Stimulated activated CD4-positive, alpha-beta T cell treated with anti-CD3 and anti-CD28 coated beads, Interleukin-1b, Interleukin-23, amount 100 ng/mL, for 1 hour (primary cell): ENCODE measurements at places on chromosomes 13 and 19.

DNA sequence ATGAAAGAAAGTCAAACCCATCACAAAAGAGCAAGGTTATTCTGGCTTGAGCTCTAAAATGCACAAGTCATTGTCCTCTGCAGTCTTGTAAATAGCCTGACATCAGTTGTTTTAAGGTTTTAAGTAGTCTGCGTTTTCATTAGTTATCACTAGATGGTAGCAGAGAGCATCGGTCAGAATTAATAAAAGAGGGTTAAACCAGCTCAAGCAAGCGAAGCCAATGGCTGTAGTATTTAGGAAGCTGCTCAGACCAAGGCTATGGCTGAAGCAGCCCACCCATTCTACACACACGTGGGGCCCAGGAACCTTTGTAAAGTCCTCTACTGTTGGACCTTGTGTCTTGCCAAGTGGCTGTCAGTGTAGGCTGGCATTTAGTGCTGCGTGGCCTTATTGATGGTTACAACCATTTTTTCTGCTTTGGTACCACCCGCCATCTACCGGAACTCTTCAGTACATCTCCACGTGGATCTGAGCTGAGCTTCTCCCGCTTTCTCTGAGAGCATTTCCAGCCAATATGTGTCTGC, 13.3 kb upstream of the ZNF57 start:
- no peak for DNase-seq

- no peak for DNase-seq
These were observed 185.3 kb downstream of the KCNRG start for GRCh38 chr13:50200569-50200968.

DNA sequence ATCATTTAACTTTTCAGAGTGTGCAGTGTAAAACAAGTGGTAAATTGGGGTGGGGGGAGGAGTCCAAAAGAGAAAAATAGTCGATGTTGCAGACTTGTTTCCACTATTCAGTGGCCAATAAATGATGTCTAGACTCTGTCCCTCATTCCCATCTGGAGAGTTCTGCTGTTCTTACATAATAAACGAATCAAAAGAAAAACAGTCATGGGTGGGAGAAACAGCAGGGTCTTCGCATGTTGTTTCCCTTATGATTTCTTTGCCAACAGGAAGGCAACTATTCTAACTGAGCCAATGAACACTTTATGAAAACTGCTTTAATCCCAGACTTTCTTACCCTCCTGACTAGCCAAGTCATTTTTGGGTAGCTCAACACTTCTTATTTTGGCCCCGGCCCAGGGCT, 615.5 kb downstream of the FGF9 start:
- no peak for DNase-seq

- no peak for DNase-seq
These were observed 134.1 kb downstream of the LACC1 start for GRCh38 chr13:44013758-44014291.

GRCh38 chr19:54464630-54465425, 1.2 kb upstream of the LENG9 start:
- DNase-seq, result peak; percentile 47

DNA sequence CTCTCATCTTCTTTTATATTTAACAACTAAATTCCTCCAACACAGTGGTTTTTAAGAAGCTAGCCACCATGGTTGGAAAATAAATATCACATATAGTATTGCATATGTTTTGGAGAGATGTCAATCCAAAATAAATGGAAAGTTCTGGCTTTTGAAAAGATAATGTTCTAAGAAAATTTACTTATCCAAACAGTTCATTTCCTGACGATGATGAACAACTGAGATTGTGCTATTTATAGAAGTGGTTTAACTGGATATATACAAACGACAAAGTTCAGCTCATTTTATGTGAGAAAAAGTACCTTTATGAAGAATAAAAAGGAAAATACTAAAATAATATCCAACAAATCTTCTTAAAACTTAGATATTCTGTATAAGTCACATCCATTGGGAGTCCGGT, 174.7 kb downstream of the MZT1 start:
- DNase-seq, result no peak

- DNase-seq, result no peak
These were observed 1599.6 kb downstream of the SLITRK5 start for GRCh38 chr13:89270736-89271135.

DNA sequence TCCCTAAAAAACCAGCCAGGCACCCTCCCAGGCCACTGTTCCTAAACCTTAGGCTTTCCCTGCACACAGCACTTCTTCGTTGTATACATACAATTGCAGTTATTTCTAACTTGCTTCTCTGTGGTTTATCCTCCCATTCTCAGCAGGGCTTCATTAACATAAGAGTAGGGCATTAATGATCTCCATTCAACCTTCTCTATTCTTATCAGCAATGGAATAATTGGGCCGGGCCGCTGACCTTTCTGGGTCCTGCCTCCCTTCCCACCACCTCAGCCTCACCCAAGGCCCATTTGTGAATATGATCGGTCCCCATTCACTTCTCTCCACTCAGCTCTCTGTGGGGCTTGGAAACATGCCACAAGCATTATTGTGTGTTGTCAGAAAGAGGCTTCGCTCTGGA, 184.2 kb downstream of the SUCLA2 start:
- no peak for DNase-seq

GRCh38 chr13:30932481-30933353, at the start of gene TEX26:
Gene TEX26 (plus strand): TSS chr13:30932656. CDS start chr13:30932716, 60 bp downstream.
- no peak for DNase-seq

DNA sequence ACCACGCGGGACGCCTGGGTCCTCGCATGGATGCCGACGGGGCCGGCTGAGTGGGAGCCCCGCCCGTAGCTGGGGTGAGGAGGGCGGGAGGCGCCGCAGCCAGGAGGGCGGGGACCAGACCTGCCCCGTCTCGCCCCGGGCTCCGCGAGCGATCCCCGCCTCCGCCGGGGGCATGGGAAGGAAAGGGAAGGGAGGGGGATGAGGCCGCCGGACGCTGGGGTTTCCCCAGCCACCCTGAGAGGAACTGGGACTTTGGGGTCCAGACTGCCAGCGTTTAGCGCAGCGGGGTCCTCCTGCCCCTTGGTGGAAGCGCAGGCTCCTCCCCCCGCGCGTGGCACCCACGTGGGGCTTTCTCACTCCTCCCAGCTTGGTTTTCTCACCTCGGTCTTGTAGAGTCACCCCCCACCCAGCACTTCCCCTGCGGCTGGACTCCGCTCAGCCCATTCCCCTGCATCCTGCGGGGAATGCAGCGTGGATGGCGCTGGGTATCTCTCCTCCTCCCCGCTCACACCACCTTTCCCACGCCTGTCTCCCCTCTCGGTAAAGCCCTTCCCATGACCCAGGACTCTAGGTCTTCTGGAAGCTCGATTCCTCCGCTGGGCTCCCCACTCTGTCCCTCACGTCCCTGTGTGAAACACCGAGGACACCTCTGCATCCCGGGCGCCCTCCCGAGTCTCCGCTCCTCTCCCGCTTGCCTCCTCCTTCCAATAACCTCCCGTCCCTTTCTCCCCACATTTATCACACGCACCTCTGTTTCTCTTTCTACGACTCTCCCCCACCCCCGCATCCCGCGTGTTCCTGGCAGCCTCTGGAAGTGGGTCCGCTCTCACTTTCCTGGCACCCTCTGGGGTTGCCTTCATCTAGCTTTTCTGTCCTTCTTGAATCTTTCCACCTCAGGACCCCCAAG, 2.1 kb downstream of the TGFB1 start:
- DNase-seq, result peak; percentile 65

GRCh38 chr19:1811942-1812425, at the start of gene ATP8B3:
Gene ATP8B3 (minus strand): TSS chr19:1812276. CDS start chr19:1811736, 540 bp downstream.
- DNase-seq, result peak; percentile 52

GRCh38 chr19:4057931-4058692, 8.6 kb downstream of the ZBTB7A start:
- DNase-seq, result no peak

GRCh38 chr19:51430221-51430620, 12.8 kb upstream of the SIGLEC10 start:
- DNase-seq, result no peak

- no peak for DNase-seq
These were observed 1.8 kb upstream of the SYNE4 start for GRCh38 chr19:36010402-36010801.

- DNase-seq, result no peak
These were observed 111.6 kb downstream of the RGCC start for GRCh38 chr13:41568972-41569351.

DNA sequence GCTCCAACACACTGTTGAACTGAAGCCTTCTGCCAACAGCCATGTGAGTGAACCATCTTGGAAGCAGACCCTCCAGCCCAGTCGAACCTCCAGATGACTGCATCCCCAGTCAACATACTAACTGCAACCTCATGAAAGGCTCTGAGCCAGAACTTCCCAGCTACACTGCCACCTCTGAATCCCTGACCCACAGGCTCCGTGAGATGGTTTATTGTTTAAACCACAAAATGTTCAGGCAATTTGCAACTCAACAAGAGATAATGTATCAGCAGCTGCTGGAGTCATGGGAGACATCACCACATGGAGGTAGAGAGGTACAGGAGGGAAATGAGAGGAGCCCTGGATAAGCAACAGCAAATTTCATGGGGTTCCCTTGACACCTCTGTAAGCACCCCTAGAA, 266.4 kb upstream of the NBEA start:
- no peak for DNase-seq

DNA sequence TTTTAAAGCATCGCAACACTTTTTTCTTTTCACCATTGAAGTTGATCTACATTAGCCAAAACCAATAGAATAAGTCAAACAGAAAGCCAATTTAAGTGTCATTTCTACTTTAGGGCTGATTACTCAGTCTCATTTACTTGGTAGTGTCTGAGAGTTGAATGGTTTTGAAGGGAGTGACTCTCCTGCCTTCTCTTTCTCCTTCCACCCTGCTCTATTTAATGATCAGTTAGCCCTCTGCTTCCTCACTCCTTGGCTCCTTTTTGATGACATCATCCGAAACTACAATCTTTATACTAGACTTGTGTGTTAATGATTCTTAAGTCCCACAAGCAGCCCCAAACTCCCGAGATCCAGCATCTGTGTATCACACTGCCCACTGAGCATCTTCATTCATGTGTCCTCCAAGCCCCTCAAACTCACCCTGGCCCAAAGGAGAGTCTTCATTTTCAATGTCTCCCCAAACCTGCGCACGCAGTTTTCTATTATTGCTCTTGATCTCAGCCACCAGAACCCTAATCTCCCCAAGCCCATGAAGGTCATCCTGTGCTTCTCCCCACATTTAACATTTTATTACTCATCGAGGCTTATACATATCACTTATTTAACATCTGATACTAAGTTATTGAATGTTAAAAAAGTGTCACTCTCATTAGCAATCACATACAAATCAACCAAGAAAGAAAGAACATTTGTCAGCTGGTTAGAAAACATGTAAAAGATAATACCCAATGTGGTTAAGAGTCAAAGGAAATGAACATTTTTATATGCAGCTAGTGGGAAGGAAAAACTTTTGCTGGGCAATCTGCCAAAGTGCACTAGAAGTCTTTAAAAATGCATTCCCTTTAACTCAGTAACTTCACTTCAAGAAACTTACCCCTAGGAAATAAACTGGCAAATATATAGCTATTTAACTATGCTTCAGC, 32.2 kb upstream of the ARGLU1 start:
- DNase-seq, result no peak

DNA sequence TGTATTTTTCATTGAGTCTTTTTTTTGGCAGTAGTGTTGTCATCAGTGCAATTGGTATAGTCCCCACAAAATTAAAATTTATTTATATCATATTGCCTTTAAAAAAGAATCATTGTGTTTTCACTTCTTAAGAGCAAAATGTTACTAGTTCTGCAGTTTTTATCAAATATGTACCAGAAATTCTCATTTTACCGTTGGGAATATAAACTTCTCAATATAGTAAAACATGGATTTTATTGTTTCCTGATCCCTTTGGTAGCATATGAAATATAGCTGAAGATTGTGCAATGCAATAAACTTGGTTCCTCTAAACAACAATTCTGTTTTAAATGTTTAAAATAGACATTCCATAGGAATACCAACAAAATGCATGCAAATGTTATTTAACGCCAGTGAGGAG, 306.5 kb upstream of the PCDH20 start:
- DNase-seq, result no peak

DNA sequence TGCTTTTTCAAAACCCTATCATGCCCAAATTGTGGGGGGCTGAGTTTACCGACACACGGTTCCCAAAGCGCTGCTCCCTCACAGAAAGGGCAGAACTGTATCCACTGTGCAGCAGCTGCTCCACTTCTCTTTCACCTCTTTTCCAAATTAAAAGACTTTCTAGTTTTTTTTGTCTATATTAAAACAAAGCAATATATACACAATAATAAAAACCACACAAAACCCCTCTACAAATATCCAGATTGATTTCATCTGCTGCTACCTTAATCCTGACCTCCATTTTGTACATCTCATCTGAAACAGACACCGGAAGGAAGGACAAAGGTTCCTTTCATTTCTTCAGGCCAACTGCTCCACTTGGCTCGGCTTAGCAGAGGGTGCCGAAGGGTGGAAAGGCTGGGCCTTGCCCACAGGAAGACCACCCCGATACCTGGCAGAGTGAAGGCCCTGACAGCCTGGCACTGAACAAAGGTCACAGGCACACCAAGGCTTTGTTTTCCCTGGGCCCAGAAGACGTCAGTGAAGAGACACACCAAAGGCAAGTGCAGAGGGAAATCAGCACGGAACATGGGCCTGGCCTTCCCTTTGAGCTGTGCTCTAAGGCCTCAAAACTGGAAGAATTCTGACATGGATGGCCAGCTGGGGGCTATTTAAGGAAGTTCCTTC, 71.6 kb downstream of the LATS2 start:
- DNase-seq, result no peak

- no peak for DNase-seq
These were observed 2506.4 kb downstream of the PCDH9 start for GRCh38 chr13:64723724-64724123.

GRCh38 chr19:3656747-3657394, 30.3 kb upstream of the CACTIN start:
- DNase-seq, result no peak

- no peak for DNase-seq
These were observed at the start of gene SELENOV for GRCh38 chr19:39514840-39515550. Gene SELENOV (plus strand): TSS chr19:39515139. CDS start chr19:39515213, 74 bp downstream.

GRCh38 chr19:3467437-3468198, 12.7 kb downstream of the SMIM24 start:
- DNase-seq, result no peak

DNA sequence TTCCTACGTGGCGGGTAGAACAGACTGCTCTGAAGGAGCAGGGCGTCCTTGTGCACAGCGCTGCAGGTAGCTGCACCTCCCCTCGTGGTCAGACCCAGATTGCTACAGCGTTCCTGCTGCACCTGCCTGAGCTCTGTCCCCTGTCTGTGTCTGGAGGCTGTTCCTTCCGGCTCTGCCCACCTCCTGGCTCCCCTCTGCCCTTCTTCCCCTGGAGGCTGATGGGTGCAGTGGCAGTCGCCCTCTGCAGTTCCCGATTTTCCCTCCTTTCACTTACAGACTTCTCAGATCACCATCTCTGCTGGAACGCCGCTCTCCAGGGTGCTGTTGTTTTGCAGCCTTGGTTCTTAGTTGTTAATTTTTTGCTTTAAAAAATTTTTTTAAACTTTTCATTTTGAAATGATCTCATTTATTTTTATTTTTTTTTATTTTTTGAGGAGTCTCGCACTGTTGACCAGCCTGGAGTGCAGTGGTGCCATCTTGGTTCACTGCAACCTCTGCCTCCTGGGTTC, 53.6 kb downstream of the SMARCA4 start:
- no peak for DNase-seq

GRCh38 chr13:47723898-47724297, 277.2 kb downstream of the SUCLA2 start:
- no peak for DNase-seq

GRCh38 chr19:49210901-49211451, 53.4 kb downstream of the TRPM4 start:
- no peak for DNase-seq

- DNase-seq, result no peak
These were observed 115.5 kb downstream of the GGACT start for GRCh38 chr13:100473087-100473486.
